ENCODE measurements at places on chromosomes 16 and 17.

- DNase-seq = no peak
Observed at GRCh38 chr16:84156342-84156784, 11.3 kb downstream of the DNAAF1 start.

GRCh38 chr17:73338050-73338521, 26.3 kb upstream of the CDC42EP4 start:
- peak; percentile 74 for DNase-seq

GRCh38 chr16:46691726-46692125, 2.3 kb downstream of the ORC6 start:
- peak; percentile 25 for DNase-seq

DNA sequence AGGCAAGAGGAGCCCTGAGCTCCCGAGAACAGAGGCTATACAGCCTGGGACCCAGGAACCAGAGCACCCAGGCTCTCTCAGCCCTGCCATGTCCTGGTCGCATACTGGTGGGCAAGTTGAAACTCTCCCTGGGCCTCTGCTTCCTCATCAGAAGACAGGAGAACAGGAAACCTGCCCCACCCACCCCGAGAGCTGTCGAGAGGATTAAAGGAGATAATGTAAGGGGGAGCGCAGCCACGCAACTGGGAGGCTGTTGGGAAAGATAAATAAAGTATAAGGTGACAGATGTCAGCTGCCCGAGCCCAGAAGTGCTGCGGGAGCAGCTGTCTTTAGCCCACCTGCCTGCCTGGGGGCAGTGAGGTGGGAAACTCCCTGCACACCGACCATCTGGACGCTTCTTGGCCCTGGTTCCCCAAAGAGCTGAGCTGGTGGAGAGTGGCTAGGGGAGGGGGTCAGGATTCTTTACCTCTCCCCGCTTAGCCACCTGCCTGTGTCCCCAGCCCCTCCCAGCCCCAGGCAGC, 6.8 kb downstream of the KIF19 start:
- DNase-seq = no peak

All from astrocyte of the hippocampus (primary cell).